ENCODE measurements at places on chromosomes 5 and 9. TPM values are rescaled to one million over a fixed set of nuclear protein-coding genes. Genes with fewer than 3 reads are reported as not detected.

GRCh38 chr9:1474671-1475070, 424.5 kb downstream of the DMRT2 start:
- H3K36me3 ChIP-seq: no peaks in the 10 kb centered on the region
- no peaks in the 10 kb centered on the region for H3K27me3 ChIP-seq
- H3K27ac ChIP-seq: no peak overlapping the region
- no peaks in the 10 kb centered on the region for H3K4me1 ChIP-seq
- H3K4me3 ChIP-seq: no peak overlapping the region

- H3K36me3 ChIP-seq: no peaks in the 10 kb centered on the region
- H3K4me3 ChIP-seq: no peak overlapping the region
- no peak overlapping the region for H3K27ac ChIP-seq
- no peak for DNase-seq
- peaks cover 36% of the 10 kb centered on the region for H3K27me3 ChIP-seq
Observed at GRCh38 chr5:1701216-1701864, 98.3 kb downstream of the MRPL36 start.

The SPAAR gene
- total RNA-seq: 0.26 TPM

DNA sequence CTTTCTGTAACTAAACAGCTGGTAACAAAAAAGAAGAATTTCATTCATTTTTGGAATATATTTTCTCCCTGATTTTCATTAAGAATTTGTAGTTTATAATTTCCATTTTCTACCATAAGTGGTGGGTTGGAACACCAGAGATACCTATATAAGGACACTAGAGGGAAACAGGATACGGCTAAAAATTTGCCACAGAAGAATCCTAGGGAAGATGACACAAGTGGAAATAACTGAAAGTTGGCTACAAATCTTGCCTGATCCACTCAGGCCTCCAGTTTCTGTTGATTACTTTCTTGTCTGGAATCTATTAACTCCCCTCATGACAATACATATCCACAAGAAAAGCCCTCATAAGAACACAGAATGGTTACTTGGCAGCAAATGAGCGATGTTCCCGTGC, 46.8 kb downstream of the FREM1 start:
- no peak overlapping the region for H3K4me3 ChIP-seq
- DNase-seq: no peak
- no peaks in the 10 kb centered on the region for H3K36me3 ChIP-seq
- no peaks in the 10 kb centered on the region for H3K4me1 ChIP-seq
- no peaks in the 10 kb centered on the region for H3K27me3 ChIP-seq

- H3K4me1 ChIP-seq: peaks cover 25% of the 10 kb centered on the region
- H3K4me3 ChIP-seq: no peak overlapping the region
Observed at GRCh38 chr9:14434158-14434504, 120.2 kb upstream of the NFIB start.

The TRAF1 gene
- 1.1 TPM for total RNA-seq

The PCAT7 gene
- total RNA-seq: not detected

The RAI14 gene
- 273 TPM for total RNA-seq

DNA sequence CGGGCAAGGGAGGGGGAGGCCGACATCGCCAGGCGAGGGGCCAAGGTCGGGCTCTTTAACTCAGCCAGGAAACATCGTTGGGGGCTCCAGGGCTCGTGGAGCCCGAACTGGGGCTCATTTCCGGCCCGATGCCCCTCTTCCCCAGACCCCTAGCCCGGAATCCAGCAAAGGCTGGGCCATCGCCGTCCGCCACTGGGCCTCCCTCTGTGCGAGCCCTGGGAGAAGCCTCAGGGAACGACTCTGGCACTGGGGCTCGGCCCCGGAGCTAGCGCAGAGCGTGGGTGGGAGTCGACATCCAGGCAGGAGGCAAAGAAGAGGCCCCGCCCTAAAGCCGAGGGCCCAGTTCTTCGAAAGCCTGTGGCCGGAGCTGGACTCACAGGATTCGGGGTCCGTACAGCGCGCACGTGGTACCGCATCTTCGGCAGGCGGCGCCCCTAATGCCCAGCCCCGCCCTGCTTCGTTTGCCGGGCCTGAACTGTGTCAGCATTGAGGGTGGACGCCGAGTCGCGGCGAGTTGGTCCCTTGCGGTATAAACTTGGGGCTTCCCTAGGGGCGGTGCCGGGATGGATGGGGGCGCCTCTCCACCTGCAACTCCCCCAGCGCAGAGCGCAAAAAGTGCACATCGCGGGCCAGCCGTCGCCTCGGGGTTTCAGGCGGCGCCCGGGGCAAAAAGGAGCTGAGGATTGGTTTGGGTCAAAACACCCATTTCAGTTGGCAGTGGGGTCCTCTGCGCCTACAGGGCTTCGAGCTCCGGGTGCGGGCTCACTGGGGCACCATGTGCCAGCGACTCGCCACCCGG, 3.6 kb upstream of the PAX5 start:
- DNase-seq: no peak
- H3K27ac ChIP-seq: no peak overlapping the region
- peak overlapping the region; percentile 79 for H3K4me3 ChIP-seq
- H3K36me3 ChIP-seq: peaks cover 11% of the 10 kb centered on the region
